Activated CD4-positive, alpha-beta T cell treated with anti-CD3 and anti-CD28 coated beads for 48 hours (primary cell): ENCODE measurements at places on chromosomes 11 and 22.

GRCh38 chr22:22912135-22912987 is 24.7 kb downstream of the IGLL5 start:
- no peak for DNase-seq

DNA sequence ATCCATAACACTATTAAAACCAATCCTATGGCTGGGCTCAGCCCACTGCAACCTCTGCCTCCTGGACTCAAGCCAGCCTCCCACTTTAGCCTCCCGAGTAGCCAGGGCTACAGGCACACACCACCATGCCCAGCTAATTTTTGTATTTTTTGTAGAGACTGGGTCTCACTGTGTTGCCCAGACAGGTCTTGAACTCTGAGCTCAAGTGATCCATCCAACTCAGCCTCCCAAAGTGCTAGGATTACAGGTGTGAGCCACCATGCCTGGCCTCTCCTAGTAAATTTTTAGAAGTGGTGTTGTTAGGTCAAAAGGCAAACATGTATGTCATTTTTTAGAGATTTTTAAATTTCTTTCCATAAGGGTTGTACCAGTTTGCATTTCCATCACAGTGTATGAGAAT is 14.2 kb downstream of the F2 start:
- no peak for DNase-seq

DNA sequence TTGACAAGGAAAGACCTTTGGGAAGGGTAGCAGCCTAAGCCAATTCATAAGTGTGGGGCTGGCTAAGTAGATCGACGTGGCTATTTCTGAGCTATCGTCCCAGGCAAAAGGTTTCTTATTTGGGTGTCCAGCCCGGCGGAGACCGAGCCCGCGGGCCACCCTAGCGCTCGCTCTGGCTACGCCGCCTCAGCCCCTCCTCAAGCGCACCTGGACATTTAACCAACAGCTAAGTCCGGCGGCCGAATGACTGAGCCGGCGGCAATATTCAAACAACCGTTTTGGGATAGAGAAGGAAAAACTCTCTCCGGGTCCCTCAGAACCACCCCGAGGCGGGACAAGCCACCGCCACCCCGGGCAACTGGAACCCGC is 457 bp downstream of the RNF141 start:
- DNase-seq = no peak

GRCh38 chr22:20604776-20605221 is 97.4 kb downstream of the MED15 start:
- no peak for DNase-seq

DNA sequence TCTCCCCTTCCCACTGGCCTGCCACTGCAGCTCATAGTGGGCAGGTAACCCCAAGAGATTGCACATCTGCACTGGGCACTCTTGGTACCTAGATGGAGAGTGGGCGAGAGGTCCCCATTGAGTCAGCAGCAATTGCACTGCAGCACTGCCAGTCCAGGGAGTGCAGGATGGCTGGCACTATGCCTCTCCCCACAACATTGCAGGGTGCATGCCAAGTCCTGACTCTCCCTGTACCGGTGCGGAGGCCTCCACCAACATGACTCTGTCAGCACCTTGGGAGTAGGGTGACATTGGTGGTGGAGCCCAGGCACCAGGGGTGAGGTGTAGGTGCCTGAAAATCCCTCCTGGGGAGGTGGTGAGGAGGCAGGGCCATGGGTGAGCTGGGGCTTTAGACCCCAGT is 82.2 kb downstream of the TRAF6 start:
- no peak for DNase-seq

DNA sequence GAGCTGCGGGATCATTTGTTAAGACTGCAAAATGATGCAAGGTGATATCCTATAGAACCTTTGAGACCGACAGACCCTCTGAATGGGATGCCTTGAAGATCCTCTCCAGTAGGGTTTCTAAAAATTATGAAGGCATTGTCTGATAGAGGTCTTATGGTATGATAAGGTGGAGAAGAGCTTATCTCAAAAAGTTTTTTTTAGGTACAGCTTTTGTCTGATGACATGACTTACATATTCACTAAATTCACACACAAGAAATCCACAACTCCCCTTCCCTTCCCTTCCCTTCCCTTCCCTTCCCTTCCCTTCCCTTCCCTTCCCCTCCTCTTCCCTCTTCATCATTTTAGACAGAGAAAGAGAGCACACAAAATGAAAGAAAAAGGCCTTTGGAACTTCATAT is 118.4 kb upstream of the CTSC start:
- DNase-seq = no peak

GRCh38 chr22:36221799-36222751 is 17.3 kb downstream of the APOL2 start:
- peak; percentile 65 for DNase-seq

DNA sequence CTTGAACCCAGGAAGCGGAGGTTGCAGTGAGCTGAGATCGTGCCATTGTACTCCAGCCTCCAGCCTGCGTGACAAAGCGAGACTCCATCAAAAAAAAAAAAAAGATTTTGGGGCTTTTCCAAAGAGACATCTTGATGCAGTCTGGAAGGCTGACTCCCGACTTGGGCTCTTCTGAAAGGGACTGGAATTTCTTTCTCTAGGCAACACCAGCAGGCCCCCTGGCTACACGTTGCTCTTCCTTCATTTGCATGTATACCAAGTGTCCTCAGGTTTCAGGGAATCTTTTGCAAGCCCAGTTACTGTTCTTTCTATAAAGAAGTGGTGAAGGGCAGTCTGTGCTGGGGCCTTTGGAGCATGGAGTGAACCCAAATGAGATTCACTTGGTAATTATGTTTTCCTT is 211.0 kb downstream of the GRIK4 start:
- no peak for DNase-seq

GRCh38 chr11:117002639-117003299 is 95.5 kb downstream of the SIK3 start:
- DNase-seq = no peak

DNA sequence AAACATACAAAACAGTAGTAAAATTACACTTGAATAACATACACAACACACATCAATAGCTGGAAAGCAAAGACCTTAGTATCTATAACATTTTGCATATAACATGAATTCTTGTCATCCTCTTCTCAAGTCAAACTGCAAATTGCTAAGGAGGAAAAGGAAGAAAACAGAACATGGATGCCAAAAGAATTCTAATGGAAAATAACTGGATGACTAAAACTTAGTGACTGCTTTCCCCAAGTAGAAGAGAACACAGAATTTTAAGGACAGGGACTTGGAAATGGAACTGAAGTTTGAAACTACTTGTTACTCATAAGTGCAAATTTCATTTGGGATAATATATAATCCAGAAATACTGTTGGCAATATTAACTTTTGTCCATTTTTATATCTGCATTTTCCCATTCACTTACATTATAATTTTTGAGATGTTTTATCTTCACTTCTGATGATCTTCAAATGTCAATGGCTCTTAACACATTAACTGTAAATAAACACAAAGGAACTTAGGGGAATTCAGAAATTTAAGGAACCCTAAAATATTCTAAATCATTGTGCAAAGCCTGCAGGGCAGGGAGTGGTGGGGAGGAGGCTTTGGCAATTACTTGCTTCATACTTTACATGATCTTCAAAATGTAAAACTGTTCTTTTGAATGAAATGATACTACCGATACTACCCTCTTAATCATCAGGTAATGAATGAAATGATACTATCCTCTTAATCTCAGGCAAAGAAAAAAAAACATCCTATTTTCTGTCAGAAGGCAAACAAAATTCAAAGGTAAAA is 9.9 kb downstream of the MTMR2 start:
- no peak for DNase-seq

DNA sequence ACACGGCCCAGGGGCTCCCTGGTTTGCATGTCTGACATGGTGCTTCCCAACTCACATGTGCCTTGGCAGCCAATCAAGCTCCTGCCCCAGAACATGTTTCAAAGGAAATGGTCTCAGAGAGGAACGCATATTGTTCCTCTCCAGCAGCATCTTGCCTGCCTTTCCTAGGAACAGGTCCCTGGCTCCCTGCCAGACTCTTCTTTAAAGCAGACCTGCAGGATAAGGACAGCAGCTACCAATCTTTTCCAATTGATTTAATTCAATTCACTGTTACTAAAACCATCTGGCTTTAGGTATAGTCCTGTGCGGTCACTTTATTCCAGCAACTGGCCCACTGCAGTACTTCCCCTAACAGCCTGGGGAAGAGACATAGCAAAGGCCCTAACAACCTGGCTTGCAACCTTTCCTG is 79.9 kb downstream of the AMBRA1 start:
- no peak for DNase-seq

DNA sequence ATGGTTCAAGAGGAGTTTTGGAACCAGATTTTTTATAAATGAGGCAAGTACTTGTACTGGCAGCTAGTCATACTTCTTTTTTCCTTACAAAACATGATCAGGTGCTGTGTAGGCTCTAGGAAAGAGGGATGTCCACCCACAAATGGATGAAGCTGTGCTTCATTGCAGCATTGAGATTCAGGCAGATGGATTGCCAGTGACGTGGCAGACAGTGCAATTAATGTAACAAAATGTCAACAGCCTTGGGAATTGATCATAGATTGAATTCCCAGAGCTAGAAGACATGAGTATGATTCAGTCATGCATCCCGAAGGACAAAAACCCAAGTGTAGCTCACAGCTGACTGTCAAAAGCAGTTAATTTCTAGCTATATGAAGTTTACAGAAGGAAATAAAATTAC is 99.2 kb upstream of the RASSF10 start:
- no peak for DNase-seq

GRCh38 chr22:43861529-43861928 is 784 bp downstream of the SULT4A1 start:
- DNase-seq = no peak

- DNase-seq = no peak
These were observed 42.0 kb downstream of the ALX4 start for GRCh38 chr11:44267750-44268613.

DNA sequence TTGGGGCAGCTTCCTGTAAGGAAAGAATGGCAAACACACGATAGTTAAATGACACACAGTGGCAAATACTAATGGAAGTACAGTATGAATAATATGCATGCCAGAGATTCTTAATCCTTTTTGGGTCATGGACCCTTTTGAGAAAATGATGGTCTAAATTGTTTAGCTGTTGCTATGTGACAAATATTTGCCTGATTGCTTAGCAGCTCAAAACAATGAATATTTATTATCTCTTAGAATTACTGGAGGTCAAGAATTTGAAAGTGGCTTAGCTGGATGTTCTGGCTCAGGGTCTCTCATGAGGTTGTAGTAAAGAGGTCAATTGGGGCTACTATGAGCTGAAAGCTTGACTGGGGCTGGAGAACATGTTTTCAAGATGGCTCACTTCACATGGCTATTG is 69.7 kb downstream of the FANCF start:
- no peak for DNase-seq

- DNase-seq = no peak
These were observed 933 bp downstream of the OLFML1 start for GRCh38 chr11:7486098-7486780.

DNA sequence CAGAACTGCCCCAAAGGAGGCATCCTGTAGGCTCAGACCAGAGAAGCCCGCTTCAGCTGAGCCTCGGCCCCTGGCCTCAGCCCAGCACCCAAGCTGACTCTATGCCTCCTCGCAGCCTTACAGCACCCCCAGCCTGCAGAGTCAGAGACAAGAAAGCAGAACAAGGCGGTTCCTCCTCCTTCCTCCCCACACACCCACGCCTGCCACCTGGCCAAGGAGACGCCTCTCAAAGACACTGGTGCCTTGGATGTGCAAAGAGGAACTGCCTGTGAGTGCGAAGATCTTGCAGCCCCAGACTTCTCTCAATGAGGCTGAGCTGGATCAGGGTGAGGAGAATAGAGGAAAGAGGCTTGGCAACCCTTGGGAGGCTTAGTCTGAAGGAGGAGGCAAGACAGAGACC is 60.2 kb downstream of the PDE2A start:
- DNase-seq = peak; percentile 14

GRCh38 chr11:117825538-117826189 is 1.1 kb upstream of the FXYD2 start:
- DNase-seq = no peak

- no peak for DNase-seq
These were observed 26.1 kb upstream of the CHRM4 start for GRCh38 chr11:46417711-46418110.

GRCh38 chr11:26028393-26028911 is 303.5 kb upstream of the ANO3 start:
- no peak for DNase-seq

DNA sequence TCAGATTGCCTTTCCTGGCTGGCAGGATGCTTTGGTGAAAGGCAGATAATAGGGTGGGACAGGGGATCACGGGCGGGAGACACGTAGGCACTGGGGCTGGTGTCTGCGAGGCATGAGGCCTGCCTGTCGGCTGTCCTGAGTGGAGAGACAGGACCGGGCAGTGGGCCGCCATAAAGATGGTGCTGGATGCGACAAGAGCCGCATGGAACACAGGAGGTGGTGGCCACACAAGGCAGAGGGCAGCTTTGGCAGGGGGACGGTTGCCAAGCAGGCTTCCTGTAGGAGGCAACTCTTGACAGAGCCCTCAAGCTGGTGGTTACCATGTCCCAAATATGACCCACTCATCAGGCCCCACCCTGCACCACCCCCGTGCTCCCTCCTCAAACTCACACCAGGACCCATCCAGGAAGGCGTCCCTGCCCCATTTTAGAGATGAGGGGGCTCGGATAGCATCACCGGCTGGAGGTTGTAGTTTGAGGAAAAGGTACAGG is 4.9 kb upstream of the PPARA start:
- DNase-seq = no peak
